ENCODE measurements at places on chromosomes 1 and 21. TPM values are rescaled to one million over a fixed set of nuclear protein-coding genes. Genes with fewer than 3 reads are reported as not detected.

Gene FMOD
- 0.40 TPM for total RNA-seq

Gene TAL1
- not detected for total RNA-seq

Gene C1orf94
- not detected for total RNA-seq

Gene AVPR1B
- total RNA-seq: not detected

Gene ID3
- 32.0 TPM for total RNA-seq

Gene VAV3
- 3.3 TPM for total RNA-seq

Gene EDARADD
- 0.26 TPM for total RNA-seq

Gene DHX9
- total RNA-seq: 180 TPM

Gene VWA5B1
- total RNA-seq: 0.05 TPM

Gene MORN1
- total RNA-seq: 7.1 TPM

Gene KCNA3
- 82.1 TPM for total RNA-seq

Gene GSTM2
- 22.6 TPM for total RNA-seq

Gene LPAR3
- total RNA-seq: 3.6 TPM

Gene CD5L
- not detected for total RNA-seq

Gene PCP4L1
- total RNA-seq: 0.71 TPM

Gene FMN2
- not detected for total RNA-seq

Gene TPM3
- total RNA-seq: 686 TPM

Gene SERPINC1
- total RNA-seq: not detected

Gene TPTE
- not detected for total RNA-seq

Gene KIAA1614
- not detected for total RNA-seq

Gene SLC22A15
- total RNA-seq: 0.71 TPM

Gene LCE2A
- not detected for total RNA-seq

Gene MCOLN3
- 11.0 TPM for total RNA-seq

Gene RGS21
- total RNA-seq: not detected

Gene EBNA1BP2
- total RNA-seq: 31.7 TPM

Gene GPA33
- 8.4 TPM for total RNA-seq

Gene DDR2
- 0.08 TPM for total RNA-seq

Gene IBA57
- 8.6 TPM for total RNA-seq

Gene FCGR2B
- not detected for total RNA-seq

Gene SIPA1L2
- 0.67 TPM for total RNA-seq

Gene KCNJ15
- 0.34 TPM for total RNA-seq

Gene PDE9A
- 7.4 TPM for total RNA-seq

Gene TAF5L
- 21.2 TPM for total RNA-seq

Gene LCE1B
- not detected for total RNA-seq

Gene KCNC4
- 8.0 TPM for total RNA-seq

Gene PAPPA2
- not detected for total RNA-seq

Gene PTGFR
- total RNA-seq: not detected

Gene TMEM82
- total RNA-seq: not detected

Gene LCA5L
- not detected for total RNA-seq

Gene RIMS3
- 3.2 TPM for total RNA-seq
